ENCODE measurements at places on chromosomes 3 and 15.
A peak's percentile ranks its signal among the peaks of the same experiment; 100 is the strongest.

GRCh38 chr3:170961616-170962400, 53.4 kb upstream of the EIF5A2 start:
- DNase-seq: no peak

DNA sequence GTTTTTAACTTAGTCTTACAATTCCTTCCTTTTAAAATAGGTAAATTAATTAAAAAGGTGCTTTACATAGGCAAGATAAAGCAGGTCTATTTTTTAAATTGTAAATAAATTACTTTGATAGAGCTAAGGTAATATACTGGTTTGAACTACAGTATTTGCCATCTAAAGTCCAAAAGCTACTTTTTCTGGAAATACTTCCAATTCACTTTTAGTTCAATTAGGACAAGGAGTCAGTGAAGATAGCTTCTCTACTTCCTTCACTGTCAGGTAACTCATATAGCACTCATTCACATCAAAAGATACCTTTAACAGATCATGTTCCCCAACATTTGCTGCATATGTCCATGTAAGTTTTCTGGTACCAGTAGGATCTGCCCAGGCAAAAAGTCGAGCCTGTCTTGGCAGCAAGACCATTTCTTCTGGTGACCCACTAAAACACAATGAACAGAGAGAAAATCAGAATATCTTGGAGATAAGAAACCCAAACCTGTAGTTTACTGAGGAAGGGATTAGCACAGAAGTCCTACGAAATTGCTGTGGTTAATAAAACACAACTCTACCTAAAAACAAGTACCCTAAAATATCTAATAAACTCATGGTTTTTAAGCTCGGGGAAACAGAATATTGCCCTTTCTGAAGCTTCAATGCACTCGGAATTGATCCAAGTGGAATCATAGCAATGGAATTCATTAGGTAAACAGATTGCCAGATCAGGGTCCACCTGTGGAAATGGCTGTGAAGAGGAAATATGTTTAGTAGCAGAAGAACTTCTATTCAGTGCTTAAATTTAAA, 153.1 kb downstream of the VPS13C start:
- DNase-seq: no peak

DNA sequence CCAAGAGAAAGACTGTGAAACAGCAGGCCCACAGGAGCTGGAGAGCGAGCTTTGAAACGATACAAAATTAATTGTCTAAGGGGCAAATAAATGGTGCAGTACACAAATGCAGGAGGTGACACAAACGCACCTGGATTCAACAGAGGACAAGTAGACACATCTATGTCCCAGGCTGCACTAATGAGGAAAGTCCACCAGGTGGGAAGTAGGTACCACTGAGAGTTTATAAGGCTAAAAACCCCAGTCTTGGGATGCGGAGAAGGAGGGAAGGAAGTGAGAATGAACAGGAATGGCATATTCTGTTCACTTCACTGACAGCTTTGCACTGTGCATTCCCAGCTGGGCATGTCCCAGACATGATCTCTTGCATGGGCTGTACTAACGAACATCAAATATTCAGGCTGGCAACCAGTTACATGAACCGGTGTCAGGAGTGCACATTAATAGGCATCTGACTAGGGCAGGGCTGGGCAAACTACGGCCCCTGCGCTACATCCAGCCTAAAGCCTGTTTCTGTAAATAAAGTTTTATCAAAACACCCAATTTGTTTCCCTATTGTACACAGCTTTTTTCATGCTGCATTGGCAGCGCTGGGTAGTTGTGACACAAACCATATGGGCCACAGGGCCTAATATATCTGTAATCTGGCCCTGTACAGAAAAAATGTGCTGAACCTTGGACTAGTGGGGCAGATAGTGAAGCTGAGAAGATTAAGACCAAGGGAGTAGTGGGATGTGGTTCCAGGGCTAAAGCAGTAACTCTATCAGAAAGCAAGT, 107.0 kb downstream of the IGF2BP2 start:
- DNase-seq: no peak

- DNase-seq: no peak
These were observed 9.3 kb upstream of the C15orf61 start for GRCh38 chr15:67511606-67512005.

- DNase-seq: no peak
These were observed 31.3 kb downstream of the SMAD3 start for GRCh38 chr15:67096546-67097294.

DNA sequence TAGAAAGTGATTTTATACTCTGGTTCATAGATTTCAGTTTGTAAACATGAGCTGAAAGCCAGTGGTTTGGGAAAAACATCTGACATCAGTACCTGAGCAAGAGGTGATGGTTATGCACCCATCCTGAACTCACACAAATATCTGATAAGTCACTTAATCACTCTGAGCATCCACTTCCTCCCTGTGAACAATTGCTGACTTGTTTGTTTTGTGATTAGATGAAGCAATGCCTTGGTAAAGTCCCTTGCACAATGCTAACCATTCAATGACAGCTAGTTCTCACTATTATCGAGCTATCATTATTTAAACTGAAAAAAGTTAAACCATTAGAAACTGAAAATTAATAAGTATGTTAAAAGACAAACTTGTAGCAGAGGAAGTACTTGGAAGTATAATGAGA, 303.0 kb downstream of the PLOD2 start:
- DNase-seq: no peak

DNA sequence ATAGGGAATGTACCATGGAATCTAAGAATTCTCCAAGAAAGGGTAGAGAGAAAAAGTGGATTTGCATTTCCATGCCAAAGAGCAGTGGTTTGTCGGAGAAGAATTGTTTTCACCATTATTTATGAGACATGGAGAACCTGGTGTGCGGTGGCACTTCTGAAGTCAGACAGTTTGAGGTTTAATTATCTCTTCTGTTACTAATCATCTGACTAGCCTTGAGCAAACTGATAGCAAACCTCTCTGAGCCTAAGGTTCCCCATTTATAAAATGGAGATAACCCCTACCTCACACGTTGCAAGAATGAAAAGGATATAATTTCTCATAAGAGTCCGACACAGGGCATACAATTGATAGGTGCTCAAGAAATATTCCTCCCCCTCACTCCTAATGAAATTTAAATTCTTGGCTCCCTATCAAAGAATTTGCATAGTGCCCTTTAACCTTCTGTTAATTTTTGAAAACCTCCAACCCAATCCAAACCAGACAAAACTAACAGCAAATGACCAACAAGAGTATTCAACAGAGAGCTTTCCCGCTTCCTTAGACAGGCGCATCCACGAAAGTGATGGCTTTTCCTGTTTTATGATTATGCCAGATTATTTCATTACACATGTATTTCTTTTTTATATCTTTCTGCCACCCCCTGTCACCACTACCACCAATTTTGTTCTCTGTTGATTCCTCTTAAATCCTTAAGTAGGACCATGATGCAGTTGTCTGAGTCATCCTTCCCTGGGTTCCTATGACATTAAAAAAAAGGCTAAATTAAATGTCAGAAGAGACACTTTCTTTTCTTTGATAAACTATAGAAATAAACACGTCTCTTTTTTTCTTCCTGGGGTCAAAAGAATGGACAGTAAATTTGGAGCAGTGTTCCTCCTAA, 28.5 kb downstream of the TMEM212 start:
- DNase-seq: no peak

GRCh38 chr3:170330366-170330765, 27.1 kb upstream of the SKIL start:
- no peak for DNase-seq

- DNase-seq: no peak
These were observed 23.3 kb downstream of the SLC6A20 start for GRCh38 chr3:45773072-45773471.

- DNase-seq: no peak
These were observed 86.8 kb upstream of the CTNNB1 start for GRCh38 chr3:41112466-41112865.

DNA sequence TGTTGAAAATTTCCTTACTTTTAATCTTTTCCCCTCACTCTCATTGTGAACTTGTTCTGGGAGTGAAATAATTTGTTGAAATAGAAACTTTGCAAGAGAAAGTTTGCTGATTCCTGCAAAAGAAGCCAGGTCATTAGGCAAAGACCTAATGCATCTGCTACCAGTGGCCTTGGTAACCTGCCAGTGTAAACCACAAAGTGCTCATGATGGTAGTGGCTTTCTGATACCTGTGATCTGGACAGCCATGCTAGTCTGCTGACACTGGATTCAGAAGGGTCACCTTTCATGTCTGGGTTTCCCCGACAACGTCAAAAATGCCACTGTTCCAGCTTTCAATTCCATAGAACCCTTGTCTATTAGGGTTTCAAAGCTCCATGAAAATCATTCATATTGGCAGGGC, 123.7 kb upstream of the MCTP2 start:
- DNase-seq: no peak

DNA sequence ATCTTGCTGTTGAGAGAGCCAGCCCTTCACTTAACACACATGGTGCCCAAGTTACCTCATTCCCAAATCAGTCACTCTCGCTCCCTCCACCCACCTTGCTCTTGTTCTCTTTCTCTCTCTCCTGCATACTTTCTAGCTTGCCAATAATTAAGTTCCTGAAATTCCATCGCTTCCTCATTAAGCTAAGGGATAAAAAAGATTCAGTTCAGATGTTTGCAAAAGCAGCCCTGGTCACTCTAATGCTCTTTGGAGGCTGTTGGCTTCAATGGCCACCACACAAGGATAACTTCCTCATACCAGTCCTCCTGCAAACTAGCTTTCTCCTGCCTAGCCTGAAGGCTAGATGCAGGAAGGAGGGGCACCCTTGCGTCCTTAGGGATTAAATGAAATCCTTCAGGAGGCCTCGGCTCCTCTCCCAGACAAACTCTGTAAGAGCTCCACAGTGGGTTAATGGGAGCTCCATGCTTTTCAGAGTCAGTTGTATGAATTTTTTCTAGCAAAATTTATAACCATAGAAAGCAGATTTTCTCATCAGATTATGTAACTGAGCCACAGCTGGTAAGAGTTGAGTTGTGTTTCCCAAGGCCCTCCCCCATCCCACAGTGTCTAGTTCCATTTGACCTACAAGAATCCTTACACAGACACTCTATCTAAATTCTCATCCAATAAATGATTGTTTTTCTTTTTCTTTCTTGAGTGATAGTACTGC, 176.6 kb upstream of the TRIM42 start:
- DNase-seq: no peak

- DNase-seq: peak; percentile 87
These were observed 11.0 kb downstream of the TEX264 start for GRCh38 chr3:51682079-51682478.

DNA sequence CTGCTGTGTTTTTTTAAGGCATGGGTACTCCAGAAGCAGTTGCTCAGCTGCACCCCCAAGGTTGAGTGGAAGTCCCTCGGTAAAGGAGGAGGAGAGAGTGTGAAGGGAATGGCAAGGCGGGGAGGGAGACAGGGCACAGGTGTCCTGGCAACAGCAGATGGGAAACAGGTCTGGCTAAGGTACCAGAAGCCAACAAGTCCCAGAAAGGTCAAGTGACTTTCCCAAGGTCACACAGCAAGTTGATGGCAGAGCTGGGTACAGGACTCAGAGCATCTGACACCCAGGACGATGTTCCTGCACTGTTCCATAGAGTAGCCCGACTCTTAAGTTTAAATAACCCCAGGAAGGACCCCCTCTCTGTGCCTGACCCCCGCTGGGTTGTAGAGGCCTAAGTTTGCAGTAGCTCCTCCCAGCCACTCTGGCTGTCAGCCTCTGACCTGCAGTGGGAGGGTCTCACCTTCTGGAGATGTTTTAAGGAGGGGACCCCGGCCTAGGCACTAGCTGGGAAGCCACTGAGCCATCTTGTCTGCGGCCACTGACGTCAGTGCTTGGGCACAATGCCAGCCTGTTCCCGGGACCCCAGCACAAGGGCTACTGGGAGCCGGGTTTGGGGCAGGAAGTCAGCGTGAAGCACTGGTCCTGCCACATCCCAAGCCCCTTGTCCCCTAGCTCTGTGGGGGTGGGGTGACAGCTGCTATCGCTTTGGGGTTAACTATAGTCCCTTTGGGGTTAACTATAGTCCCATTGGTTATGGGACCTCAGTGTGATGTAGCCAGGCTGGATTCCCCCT, 10.5 kb downstream of the CSK start:
- no peak for DNase-seq

DNA sequence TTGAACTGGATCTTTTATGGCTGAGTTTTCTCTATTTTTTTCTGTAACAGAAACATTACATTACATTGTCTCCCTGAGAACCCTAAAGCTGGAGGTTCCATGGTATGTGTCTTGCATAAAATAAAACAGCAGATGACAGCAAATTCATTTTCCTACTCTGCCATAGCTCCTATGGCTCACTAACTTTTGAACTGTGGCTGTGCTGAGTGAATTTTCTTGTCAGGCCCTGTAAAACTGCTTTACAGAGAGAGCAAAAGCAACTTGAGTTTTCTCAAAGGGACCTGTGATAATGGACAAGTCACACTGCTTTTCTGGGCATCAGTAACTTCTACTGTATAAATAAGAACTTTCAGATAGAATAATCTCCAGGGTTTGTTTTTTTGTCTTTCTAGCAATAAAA, 129.9 kb upstream of the TSC22D2 start:
- DNase-seq: no peak

DNA sequence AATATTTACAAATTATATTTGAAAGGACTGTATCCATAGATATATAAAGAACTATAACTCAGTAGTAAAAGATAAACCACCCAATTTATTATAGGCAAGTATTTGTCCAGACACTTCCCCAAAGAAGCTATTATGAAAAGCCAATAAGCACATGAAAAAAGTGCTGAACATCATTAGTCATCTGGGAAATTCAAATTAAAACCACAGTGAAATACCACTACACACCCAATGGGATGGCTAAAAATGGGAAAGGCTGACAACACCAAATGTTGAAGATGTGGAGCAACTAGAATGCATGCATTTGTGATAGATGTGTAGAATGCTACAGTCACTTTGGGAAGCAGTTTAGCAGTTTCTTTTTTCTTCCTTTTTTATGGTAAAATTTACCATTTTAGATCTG, 147.0 kb downstream of the PDE8A start:
- no peak for DNase-seq

GRCh38 chr3:130488288-130488687, 28.7 kb upstream of the COL6A6 start:
- no peak for DNase-seq

Data from HL-60 (cell line).